Hypothalamus (tissue), 51 donors: ENCODE measurements at places on chromosomes 7 and 10.

GRCh38 chr7:134996097-134996550 is 9.8 kb downstream of the AGBL3 start:
- no peak for DNase-seq

GRCh38 chr10:114541081-114541796 is 116.8 kb downstream of the ABLIM1 start:
- no peak for DNase-seq

GRCh38 chr10:129483430-129484010 is 16.5 kb downstream of the MGMT start:
- DNase-seq: no peak

DNA sequence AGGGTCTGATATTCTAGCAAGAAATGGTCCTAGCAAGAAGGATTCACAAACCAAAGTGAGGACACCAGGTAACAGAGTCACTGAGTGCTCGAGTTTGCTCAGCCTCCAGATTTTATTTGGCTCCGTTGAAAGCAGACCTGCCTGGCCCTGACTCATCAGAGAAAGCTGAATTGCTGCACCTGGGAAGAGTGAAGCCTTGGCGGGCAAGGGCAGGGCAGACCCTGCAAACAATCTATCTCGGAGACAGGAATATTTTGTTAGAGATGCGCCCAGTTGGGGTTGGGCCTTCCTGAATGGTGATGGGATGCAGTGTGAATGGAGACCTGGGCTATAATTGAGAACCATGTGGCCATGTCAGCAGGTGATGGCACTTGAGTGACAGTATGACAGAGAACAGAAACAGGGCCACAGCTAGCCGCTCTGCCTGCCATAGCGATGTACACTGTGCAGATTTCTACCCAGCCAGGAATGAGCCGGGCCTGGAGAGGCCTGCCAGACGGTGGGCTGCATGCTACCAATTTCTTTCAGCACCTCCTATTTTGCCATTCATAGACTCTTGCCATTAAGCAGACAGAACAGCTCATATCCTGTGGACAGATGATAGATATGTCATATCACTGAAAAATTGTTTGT is 744.2 kb downstream of the LRMDA start:
- no peak for DNase-seq

DNA sequence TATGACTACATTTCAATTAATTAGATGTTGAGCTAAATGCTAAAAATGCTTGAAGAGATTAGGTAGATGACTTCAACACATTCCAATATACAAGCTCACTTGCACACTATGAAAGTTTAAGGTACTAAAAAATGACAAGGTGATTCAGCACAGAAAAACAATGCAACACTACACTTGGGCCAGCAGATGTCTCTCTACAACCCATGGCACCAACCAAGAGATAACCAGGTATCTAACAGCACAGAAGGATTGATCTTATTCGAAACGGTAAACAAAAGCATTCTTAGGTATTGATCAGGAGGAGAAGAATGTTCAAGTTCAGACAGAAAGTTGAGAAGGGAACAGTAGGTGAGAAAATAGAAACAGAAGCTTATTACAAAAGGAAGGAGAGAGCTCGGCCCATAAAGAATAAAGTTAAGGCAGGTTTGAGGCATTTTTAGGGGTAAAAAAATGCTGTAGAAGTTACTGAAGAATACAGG is 248.2 kb upstream of the KLF14 start:
- DNase-seq: no peak

- DNase-seq: no peak
Observed at GRCh38 chr10:19250546-19250945, 201.9 kb downstream of the MALRD1 start.

- peak; percentile 51 for DNase-seq
Observed at GRCh38 chr10:70462349-70462984, 16.1 kb upstream of the PALD1 start.

DNA sequence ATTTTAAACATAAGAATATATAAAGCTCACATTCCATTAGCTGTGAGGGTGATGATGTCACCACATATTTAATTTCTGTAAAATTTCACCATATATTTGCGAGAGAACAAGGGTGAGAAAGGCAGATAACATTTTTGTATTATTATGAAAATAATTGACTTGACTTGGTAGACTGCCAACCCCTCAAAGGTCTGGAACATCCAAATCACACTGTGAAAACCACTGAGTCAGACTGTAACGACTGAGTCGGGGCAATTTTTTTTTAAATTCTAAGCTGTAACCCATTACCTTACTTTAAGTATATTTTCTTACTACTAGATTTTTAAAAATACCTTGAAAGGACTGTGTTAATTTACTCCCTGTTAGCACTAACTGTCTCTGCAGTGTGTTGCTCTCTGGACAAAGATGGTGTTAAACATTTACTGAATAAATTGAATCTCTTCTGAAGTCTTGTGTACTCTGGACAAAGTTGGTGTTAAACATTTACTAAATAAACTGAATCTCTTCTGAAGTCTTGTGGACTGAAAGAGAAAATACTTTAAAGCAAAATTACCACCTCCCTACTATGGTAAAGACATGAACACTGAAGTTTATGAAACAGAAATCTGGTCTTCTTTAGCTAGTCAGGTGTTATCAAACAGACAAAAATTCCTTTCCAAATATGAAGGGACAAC is 14.1 kb downstream of the PDZD8 start:
- no peak for DNase-seq
